ENCODE measurements at places on chromosomes 13 and 19.
A peak's percentile ranks its signal among the peaks of the same experiment; 100 is the strongest.

GRCh38 chr19:1478934-1479707 lies at the start of gene C19orf25:
Gene C19orf25, minus strand, starts transcription at chr19:1479215. Its CDS starts 312 bp downstream, at chr19:1478903.
- DNase-seq = peak; percentile 97

- DNase-seq = no peak
These were observed 104.4 kb downstream of the DNAJC15 start for GRCh38 chr13:43127827-43128226.

- DNase-seq = no peak
These were observed 34.4 kb upstream of the GATAD2A start for GRCh38 chr19:19371059-19371458.

- DNase-seq = no peak
These were observed 6.8 kb upstream of the UBE2L5 start for GRCh38 chr13:30415430-30416030.

DNA sequence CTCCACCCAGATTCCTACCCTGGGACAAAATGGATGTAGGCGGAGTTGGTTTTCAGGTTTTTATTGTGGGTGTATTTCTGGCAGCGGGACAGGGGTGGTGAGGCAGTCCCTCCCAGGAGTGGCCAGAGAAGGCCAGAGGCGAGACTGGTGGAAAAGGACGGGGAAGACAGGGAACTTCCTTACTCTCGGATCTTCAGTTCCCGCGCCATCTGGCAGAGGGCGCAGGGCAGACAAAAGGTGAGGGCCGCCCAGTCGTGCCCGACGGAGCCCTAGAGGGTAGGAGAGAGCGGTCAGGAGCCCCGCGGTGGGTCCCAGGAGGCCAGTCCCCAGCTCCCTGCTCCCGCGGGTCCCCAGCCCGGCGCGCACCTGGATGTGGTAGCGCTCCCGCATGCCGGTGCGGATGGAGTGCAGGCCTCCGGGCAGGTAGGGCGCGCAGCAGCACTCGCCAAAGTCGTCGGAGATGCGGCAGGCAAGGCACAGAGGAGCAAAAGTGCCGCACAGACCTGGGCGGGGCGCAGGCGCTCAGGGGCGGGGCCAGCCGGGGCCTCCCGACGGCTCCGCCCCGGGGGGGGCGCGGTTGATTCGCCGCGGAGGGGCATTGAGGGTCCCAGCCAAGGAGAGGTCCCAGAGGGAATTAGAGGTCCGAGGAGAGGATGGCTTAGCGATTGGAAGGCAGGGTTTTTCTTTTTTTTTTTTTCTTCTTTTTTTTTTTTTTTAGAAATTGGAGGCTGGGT lies 3.0 kb downstream of the CNFN start:
- DNase-seq = peak; percentile 77
